ENCODE measurements at places on chromosomes 2 and 18. TPM values are rescaled to one million over a fixed set of nuclear protein-coding genes. Genes with fewer than 3 reads are reported as not detected.

KCTD1 gene
- total RNA-seq: 13.4 TPM

GBX2 gene
- total RNA-seq: not detected

TEKT4 gene
- not detected for total RNA-seq

- H3K36me3 ChIP-seq: no peaks in the 10 kb centered on the region
- H3K4me1 ChIP-seq: no peaks in the 10 kb centered on the region
- H3K27me3 ChIP-seq: no peaks in the 10 kb centered on the region
- peak overlapping the region; percentile 30 for H3K4me3 ChIP-seq
These were observed 349.8 kb downstream of the RBM43 start for GRCh38 chr2:150911766-150912280.

- H3K4me1 ChIP-seq: no peaks in the 10 kb centered on the region
- no peaks in the 10 kb centered on the region for H3K27me3 ChIP-seq
- H3K4me3 ChIP-seq: no peak overlapping the region
- H3K27ac ChIP-seq: no peak overlapping the region
- H3K36me3 ChIP-seq: no peaks in the 10 kb centered on the region
These were observed 42.3 kb downstream of the FAM124B start for GRCh38 chr2:224359569-224359968.

DNA sequence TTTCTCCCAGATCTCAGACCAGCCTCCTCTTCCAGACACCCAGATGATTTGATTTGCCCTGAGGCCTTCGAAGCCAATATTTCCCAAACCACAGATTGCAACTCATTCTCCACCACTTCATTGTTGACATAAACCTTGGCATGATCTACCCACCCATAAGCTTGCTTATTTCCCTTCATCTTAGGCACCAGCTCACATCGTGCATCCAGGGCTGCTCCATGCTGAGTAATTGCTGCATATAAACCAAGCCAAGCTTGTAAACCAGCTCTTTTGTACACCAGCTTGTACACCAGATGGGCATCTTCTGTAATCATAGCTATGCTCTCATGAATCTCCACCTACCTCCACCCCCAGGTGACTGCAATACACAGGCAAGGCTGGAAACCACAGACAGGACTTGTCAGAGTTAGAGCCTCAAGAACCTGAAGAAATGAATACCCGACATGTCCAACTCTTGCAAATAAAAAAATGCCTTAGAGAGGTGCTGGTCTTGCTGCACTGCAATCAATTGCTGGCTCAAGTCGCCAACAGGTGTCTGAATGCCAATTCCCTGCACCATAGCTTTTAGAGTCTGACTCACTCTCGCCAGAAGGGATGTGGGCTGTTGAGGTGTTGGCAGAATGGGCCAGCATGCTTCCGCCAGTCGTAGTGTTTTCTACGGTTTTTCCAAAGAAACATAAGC, 31.5 kb downstream of the TRABD2A start:
- no peak overlapping the region for H3K27ac ChIP-seq
- no peak for DNase-seq
- no peak overlapping the region for H3K4me3 ChIP-seq
